ENCODE measurements at places on chromosomes 5 and 9. TPM values are rescaled to one million over a fixed set of nuclear protein-coding genes. Genes with fewer than 3 reads are reported as not detected.
A peak's percentile ranks its signal among the peaks of the same experiment; 100 is the strongest.

The CDX1 gene
- not detected for total RNA-seq

The MZB1 gene
- total RNA-seq: 19.0 TPM

The HMGCS1 gene
- total RNA-seq: 82.4 TPM

The PCA3 gene
- total RNA-seq: not detected

The GGTA1 gene
- total RNA-seq: not detected

The ADAMTS6 gene
- total RNA-seq: 3.4 TPM

The MEIKIN gene
- not detected for total RNA-seq

The PLAC8L1 gene
- total RNA-seq: not detected

DNA sequence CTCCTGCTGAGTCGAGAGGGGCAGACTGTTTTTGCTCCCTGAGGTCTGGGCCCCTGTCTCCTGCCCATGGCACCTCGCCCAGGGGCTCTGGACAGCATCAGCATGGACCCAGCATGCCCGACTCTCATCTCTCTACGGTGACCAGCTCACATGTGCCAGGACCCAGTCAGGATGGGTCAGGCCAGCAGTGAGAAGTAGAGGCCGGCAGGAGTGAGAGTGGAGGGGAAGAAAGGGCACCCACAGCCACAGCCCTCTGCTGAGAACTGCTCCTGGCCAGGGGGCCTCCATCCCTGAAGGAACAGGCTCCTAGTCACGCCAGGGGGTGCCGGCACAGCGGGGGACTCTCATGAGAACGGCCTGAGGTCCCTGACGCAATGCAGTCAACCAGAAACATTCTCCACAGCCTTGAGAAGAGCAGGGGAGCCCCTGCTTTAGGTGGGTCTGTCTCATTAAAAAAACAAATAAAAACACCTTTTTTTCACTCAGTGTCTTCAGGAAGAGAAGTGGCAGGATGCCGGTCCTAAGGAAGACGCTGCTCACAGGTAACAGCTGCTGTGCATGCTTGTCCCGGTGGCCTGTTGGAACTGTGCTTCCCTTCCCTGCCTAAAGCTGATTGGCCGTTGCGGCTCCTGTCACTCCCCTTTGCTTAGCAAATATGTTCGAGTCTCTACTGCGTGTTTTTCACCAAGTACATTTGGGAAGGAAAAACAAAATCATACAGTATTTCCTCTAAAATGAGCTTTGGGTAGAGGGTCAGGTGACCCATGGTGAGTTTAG is 85.7 kb upstream of the FBXW11 start:
- no peak for DNase-seq
- no peak overlapping the region for H3K27ac ChIP-seq
- no peaks in the 10 kb centered on the region for H3K27me3 ChIP-seq
- peaks cover 2% of the 10 kb centered on the region for H3K4me1 ChIP-seq
- H3K36me3 ChIP-seq: peaks cover 63% of the 10 kb centered on the region

DNA sequence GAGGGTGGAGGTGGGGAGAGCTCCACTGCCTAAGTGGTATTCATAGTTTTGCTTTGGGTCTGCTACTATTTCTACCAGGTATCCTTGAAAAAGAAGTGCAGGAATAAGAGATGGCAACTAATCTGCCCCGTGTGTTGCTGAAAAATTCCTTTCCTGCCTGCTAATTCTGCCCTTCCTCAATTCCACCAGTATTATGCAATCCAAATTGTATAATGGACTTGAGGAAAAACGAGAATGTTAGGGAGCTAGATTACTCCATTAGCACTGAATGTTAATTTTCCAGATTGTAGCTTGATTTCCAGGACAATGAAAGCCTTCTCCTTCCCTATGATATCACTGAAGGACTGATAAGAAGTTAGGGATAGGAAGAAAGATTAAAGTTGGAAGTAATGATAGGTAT is 16.9 kb downstream of the ADAM19 start:
- H3K27ac ChIP-seq: no peak overlapping the region
- H3K4me3 ChIP-seq: no peak overlapping the region
- H3K4me1 ChIP-seq: peaks cover 62% of the 10 kb centered on the region
- H3K27me3 ChIP-seq: no peaks in the 10 kb centered on the region

- H3K27ac ChIP-seq: no peak overlapping the region
- no peaks in the 10 kb centered on the region for H3K36me3 ChIP-seq
- peak; percentile 21 for DNase-seq
- no peak overlapping the region for H3K4me3 ChIP-seq
- H3K4me1 ChIP-seq: no peaks in the 10 kb centered on the region
Measured at GRCh38 chr5:119743927-119744326, 114.6 kb downstream of the FAM170A start.

GRCh38 chr5:137521246-137521645 is 22.1 kb upstream of the SPOCK1 start:
- no peak for DNase-seq
- no peaks in the 10 kb centered on the region for H3K36me3 ChIP-seq
- H3K27me3 ChIP-seq: peaks cover 9% of the 10 kb centered on the region
- no peak overlapping the region for H3K27ac ChIP-seq
- no peaks in the 10 kb centered on the region for H3K4me1 ChIP-seq
- no peak overlapping the region for H3K4me3 ChIP-seq

GRCh38 chr5:143213851-143214363 is 189.6 kb downstream of the NR3C1 start:
- H3K27me3 ChIP-seq: no peaks in the 10 kb centered on the region
- peaks cover 4% of the 10 kb centered on the region for H3K4me1 ChIP-seq
- peaks cover 10% of the 10 kb centered on the region for H3K36me3 ChIP-seq
- no peak for DNase-seq
- H3K4me3 ChIP-seq: no peak overlapping the region
- no peak overlapping the region for H3K27ac ChIP-seq

- DNase-seq: no peak
- no peaks in the 10 kb centered on the region for H3K36me3 ChIP-seq
- no peaks in the 10 kb centered on the region for H3K27me3 ChIP-seq
Measured at GRCh38 chr5:147303976-147304375, 69.2 kb downstream of the STK32A start.
